ENCODE measurements at places on chromosomes 4 and X.

- H3K4me1 ChIP-seq: peaks cover 3% of the 10 kb centered on the region
- H3K36me3 ChIP-seq: peaks cover 3% of the 10 kb centered on the region
- no peaks in the 10 kb centered on the region for H3K27me3 ChIP-seq
- DNase-seq: no peak
Observed at GRCh38 chr4:151744614-151745013, 16.2 kb downstream of the GATB start.

- peaks cover 12% of the 10 kb centered on the region for H3K4me1 ChIP-seq
- no peak overlapping the region for H3K4me3 ChIP-seq
- no peak for DNase-seq
- peaks cover 12% of the 10 kb centered on the region for H3K36me3 ChIP-seq
- no peaks in the 10 kb centered on the region for H3K27me3 ChIP-seq
- no peak overlapping the region for H3K27ac ChIP-seq
Observed at GRCh38 chrX:118418811-118419251, 72.9 kb downstream of the WDR44 start.

GRCh38 chr4:45346816-45347435 lies 620.6 kb upstream of the GNPDA2 start:
- H3K36me3 ChIP-seq: no peaks in the 10 kb centered on the region
- no peaks in the 10 kb centered on the region for H3K27me3 ChIP-seq
- no peak overlapping the region for H3K27ac ChIP-seq

GRCh38 chrX:38126179-38126578 lies 94.5 kb downstream of the SRPX start:
- no peaks in the 10 kb centered on the region for H3K36me3 ChIP-seq
- no peaks in the 10 kb centered on the region for H3K4me1 ChIP-seq
- H3K27me3 ChIP-seq: no peaks in the 10 kb centered on the region

DNA sequence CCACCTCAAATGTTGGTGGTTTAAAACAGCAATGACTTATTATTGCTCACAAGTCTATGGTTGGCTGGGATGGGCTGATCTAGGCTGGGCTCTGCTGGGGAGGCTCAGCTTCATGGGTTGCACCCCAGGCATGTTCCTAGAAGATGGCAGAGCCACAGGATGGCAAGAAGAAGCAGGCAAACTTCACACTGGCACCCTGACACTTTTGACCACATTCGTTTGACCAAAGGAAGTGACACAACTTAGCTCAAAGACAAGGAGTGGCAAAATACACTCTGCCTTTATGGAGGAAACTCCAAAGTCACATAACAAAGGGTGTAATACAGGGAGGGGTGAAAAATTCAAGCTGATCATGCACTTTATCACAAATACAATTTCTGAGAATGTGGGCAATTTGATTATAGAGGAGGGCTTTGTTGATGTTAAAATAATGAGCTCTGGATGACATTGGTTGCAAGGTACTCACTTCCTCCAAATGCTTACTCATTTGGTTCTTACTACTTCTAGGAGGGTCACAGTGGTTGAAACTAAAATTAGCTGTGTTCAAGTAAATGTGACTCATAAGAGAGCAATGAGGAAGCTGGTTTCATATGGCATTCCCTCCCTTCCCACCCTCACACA lies 249.2 kb upstream of the RPS6KA3 start:
- H3K27me3 ChIP-seq: peaks cover 6% of the 10 kb centered on the region
- DNase-seq: no peak
- no peak overlapping the region for H3K4me3 ChIP-seq

GRCh38 chrX:133854290-133854689 lies 131.1 kb downstream of the GPC3 start:
- DNase-seq: no peak
- H3K27ac ChIP-seq: no peak overlapping the region
- H3K36me3 ChIP-seq: no peaks in the 10 kb centered on the region
- H3K27me3 ChIP-seq: peaks cover 15% of the 10 kb centered on the region
- H3K4me1 ChIP-seq: peaks cover 2% of the 10 kb centered on the region

GRCh38 chr4:22019676-22020075 lies 71.1 kb upstream of the KCNIP4 start:
- no peak overlapping the region for H3K27ac ChIP-seq
- H3K36me3 ChIP-seq: no peaks in the 10 kb centered on the region
- no peaks in the 10 kb centered on the region for H3K4me1 ChIP-seq
- no peaks in the 10 kb centered on the region for H3K27me3 ChIP-seq
- no peak for DNase-seq

- no peak overlapping the region for H3K27ac ChIP-seq
- H3K27me3 ChIP-seq: peaks cover 49% of the 10 kb centered on the region
- H3K4me3 ChIP-seq: no peak overlapping the region
- DNase-seq: no peak
- H3K4me1 ChIP-seq: peaks cover 4% of the 10 kb centered on the region
Observed at GRCh38 chr4:3286335-3287175, 6.3 kb upstream of the RGS12 start.

- no peaks in the 10 kb centered on the region for H3K4me1 ChIP-seq
- no peak overlapping the region for H3K4me3 ChIP-seq
- H3K36me3 ChIP-seq: no peaks in the 10 kb centered on the region
- DNase-seq: no peak
- no peaks in the 10 kb centered on the region for H3K27me3 ChIP-seq
Observed at GRCh38 chrX:3374108-3374800, 27.8 kb upstream of the MXRA5 start.

GRCh38 chr4:186882293-186882692 lies 158.6 kb upstream of the FAT1 start:
- DNase-seq: no peak
- no peak overlapping the region for H3K4me3 ChIP-seq
- no peaks in the 10 kb centered on the region for H3K27me3 ChIP-seq

DNA sequence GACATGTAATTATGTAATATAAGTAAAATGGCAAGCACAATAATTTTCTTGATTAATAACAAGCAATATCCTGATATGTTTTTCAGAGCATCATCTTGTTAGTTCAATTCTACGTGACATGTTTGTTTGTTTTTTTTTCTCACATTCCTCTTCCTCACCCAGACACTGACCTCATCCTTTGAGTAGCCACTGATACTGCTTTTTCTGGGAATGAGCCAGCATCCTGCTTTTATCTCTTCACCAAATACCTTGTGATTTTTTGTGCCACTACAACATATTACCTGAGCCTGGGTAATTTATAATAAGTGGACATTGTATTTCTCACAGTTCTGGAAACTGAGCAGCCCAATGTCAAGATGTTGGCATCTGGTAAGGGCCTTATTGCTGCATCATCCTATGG lies 484.0 kb downstream of the NAF1 start:
- no peak overlapping the region for H3K4me3 ChIP-seq
- no peaks in the 10 kb centered on the region for H3K36me3 ChIP-seq
- DNase-seq: no peak
- no peak overlapping the region for H3K27ac ChIP-seq

DNA sequence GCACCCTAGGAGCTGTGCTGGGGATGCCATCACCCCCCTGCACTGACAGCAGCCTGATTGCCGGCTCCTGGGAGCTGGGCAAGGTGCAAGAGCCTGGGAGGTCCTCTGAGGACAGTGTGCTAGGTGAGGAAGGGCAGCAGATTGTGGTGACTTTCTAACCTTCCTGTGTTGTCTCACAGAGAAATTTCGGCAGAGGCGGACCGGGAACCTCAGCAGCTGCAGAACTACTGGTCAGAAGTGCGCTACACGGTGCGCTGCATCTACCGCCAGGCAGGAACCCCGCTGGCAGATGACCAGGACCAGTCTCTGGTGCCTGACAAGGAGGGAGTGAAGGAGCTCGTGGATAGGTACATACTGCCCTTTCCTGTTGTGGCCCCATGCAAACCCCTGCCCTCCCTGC lies 89.8 kb downstream of the FAM193A start:
- peaks cover 4% of the 10 kb centered on the region for H3K36me3 ChIP-seq
- H3K27me3 ChIP-seq: no peaks in the 10 kb centered on the region
- no peak overlapping the region for H3K4me3 ChIP-seq
- H3K27ac ChIP-seq: no peak overlapping the region
- H3K4me1 ChIP-seq: peaks cover 20% of the 10 kb centered on the region

GRCh38 chrX:153981771-153982533 lies 9.4 kb downstream of the TMEM187 start:
- no peaks in the 10 kb centered on the region for H3K36me3 ChIP-seq
- peaks cover 24% of the 10 kb centered on the region for H3K4me1 ChIP-seq
- peak overlapping the region; percentile 83 for H3K4me3 ChIP-seq
- DNase-seq: peak; percentile 41
- peak overlapping the region; percentile 93 for H3K27ac ChIP-seq

GRCh38 chr4:120915336-120915735 lies 7.2 kb downstream of the PRDM5 start:
- H3K27me3 ChIP-seq: peaks cover 67% of the 10 kb centered on the region
- H3K4me1 ChIP-seq: peaks cover 2% of the 10 kb centered on the region
- H3K4me3 ChIP-seq: no peak overlapping the region
- DNase-seq: no peak
- H3K27ac ChIP-seq: no peak overlapping the region

- no peak overlapping the region for H3K4me3 ChIP-seq
- no peaks in the 10 kb centered on the region for H3K4me1 ChIP-seq
Observed at GRCh38 chrX:57587607-57588006, 4.2 kb upstream of the ZXDB start.

DNA sequence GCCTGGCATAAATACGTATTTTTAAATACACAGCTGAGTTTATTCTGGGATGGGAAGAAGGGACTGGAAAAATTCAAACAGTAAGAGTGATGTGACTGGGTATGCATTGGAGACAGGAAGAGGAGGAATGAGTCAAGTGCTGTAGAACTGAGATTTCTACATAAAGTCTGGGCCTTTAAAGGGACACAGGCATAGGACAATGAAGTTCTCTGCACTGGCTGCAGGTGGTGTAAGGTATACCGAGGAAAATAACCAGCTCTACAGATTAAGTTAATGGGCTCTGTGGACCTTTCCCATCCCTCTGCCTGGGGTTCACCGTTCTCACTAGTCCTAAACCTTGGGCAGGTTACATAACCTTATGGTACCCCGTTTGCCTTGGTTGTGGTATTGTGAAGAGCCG lies 68.7 kb downstream of the DHX15 start:
- DNase-seq: no peak
- no peak overlapping the region for H3K27ac ChIP-seq
- peaks cover 2% of the 10 kb centered on the region for H3K36me3 ChIP-seq
- no peaks in the 10 kb centered on the region for H3K27me3 ChIP-seq
- peaks cover 5% of the 10 kb centered on the region for H3K4me1 ChIP-seq

- H3K27me3 ChIP-seq: no peaks in the 10 kb centered on the region
- H3K4me1 ChIP-seq: no peaks in the 10 kb centered on the region
- H3K27ac ChIP-seq: no peak overlapping the region
Observed at GRCh38 chr4:68469482-68469881, 22.2 kb downstream of the TMPRSS11E start.

GRCh38 chrX:12981880-12982279 lies 7.0 kb downstream of the TMSB4X start:
- H3K36me3 ChIP-seq: peaks cover 5% of the 10 kb centered on the region
- H3K4me3 ChIP-seq: peak overlapping the region; percentile 71
- H3K4me1 ChIP-seq: peaks cover 41% of the 10 kb centered on the region
- peak overlapping the region; percentile 100 for H3K27ac ChIP-seq

DNA sequence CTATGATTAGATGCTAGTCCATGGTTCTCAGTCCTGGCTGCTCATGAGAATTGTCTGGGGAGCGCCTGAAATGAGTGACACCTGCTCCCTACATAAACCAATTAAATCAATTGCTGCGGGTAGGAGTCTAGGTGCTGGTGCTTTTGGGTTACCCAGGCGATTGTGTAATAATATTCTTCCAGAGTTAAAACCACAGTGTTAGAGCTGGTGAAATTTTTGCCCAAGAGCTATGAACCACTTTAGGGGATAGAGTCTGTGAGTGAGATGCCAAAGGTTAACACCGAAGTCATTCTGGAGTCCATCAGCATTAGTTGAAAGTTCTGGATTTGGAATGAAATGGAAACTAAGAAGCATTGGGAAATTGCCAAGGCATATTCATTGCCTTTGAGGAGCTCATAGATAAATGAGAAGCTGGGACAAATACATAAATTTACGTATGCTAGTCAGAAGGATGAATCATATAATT lies 15.3 kb downstream of the PDK3 start:
- peaks cover 32% of the 10 kb centered on the region for H3K4me1 ChIP-seq
- DNase-seq: no peak
- no peaks in the 10 kb centered on the region for H3K36me3 ChIP-seq
- H3K27me3 ChIP-seq: no peaks in the 10 kb centered on the region
- peak overlapping the region; percentile 98 for H3K27ac ChIP-seq
- peak overlapping the region; percentile 75 for H3K4me3 ChIP-seq

DNA sequence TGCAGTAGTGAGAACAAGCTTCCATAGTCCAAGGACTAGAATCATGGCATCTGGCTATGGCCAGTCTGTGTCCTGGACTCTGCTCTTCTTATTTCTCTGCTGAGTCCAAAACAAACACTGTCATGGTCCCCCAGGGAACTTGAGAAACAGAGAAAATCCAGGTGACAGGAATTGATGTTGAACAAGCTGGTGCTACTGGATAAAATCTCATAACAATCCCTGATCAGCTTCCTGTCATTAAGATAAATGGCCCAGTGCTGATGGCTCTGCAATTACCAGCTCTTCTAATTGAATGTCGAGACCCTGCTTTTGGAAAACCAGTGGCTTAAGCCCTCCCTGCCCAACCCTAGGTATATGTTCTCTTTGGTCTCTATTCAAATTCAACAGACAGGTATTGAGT lies 58.8 kb upstream of the ARHGAP36 start:
- no peaks in the 10 kb centered on the region for H3K36me3 ChIP-seq
- no peaks in the 10 kb centered on the region for H3K4me1 ChIP-seq
- H3K27me3 ChIP-seq: peaks cover 4% of the 10 kb centered on the region
- no peak overlapping the region for H3K4me3 ChIP-seq
- no peak overlapping the region for H3K27ac ChIP-seq
- DNase-seq: no peak

- no peak overlapping the region for H3K27ac ChIP-seq
- no peak overlapping the region for H3K4me3 ChIP-seq
- DNase-seq: no peak
Observed at GRCh38 chrX:150236327-150236726, 126.8 kb upstream of the MAMLD1 start.

DNA sequence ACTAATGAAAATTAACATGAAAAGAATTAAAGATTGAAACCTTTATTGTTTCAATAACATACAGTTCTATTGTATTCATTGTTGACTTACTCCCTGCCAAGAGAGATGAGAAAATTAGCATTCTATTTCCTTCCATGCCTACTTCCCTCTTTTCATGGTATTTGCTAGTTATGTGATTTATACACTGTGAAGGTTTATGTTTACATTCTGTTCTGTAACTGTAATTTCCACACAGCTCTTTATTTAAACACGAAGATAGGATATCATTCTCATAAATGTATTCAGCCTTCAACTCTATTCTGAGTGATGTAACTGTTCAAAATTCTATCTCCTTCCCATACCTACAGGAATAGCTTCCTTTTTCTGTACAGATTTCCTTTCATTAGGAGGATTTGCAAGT lies 6.6 kb downstream of the CCDC110 start:
- H3K27me3 ChIP-seq: peaks cover 15% of the 10 kb centered on the region
- DNase-seq: no peak
- H3K36me3 ChIP-seq: no peaks in the 10 kb centered on the region
- peaks cover 6% of the 10 kb centered on the region for H3K4me1 ChIP-seq
- no peak overlapping the region for H3K4me3 ChIP-seq

GRCh38 chr4:164989471-164989870 lies 12.0 kb upstream of the TRIM61 start:
- no peaks in the 10 kb centered on the region for H3K36me3 ChIP-seq
- H3K4me1 ChIP-seq: no peaks in the 10 kb centered on the region
- DNase-seq: no peak
- peaks cover 20% of the 10 kb centered on the region for H3K27me3 ChIP-seq

- H3K4me1 ChIP-seq: no peaks in the 10 kb centered on the region
- no peak overlapping the region for H3K4me3 ChIP-seq
- DNase-seq: no peak
- H3K27ac ChIP-seq: no peak overlapping the region
Observed at GRCh38 chr4:8819019-8819418, 52.6 kb downstream of the HMX1 start.

GRCh38 chr4:951594-952468 lies 19.6 kb downstream of the TMEM175 start:
- H3K36me3 ChIP-seq: no peaks in the 10 kb centered on the region
- H3K27ac ChIP-seq: no peak overlapping the region
- no peaks in the 10 kb centered on the region for H3K27me3 ChIP-seq
- no peak for DNase-seq
- H3K4me3 ChIP-seq: no peak overlapping the region
